Stimulated activated CD8-positive, alpha-beta memory T cell treated with anti-CD3 and anti-CD28 coated beads, Interleukin-7, amount 100 ng/mL, for 48 hours (primary cell): ENCODE measurements at places on chromosomes 7 and 10.

- no peak for DNase-seq
Measured at GRCh38 chr10:101292194-101293006, 61.6 kb upstream of the BTRC start.

- no peak for DNase-seq
Measured at GRCh38 chr7:16399916-16400892, 21.1 kb downstream of the CRPPA start.

GRCh38 chr10:73494877-73495225 is 973 bp downstream of the PPP3CB start:
- no peak for DNase-seq

- DNase-seq = no peak
Measured at GRCh38 chr10:18136073-18136791, 4.0 kb upstream of the CACNB2 start.

DNA sequence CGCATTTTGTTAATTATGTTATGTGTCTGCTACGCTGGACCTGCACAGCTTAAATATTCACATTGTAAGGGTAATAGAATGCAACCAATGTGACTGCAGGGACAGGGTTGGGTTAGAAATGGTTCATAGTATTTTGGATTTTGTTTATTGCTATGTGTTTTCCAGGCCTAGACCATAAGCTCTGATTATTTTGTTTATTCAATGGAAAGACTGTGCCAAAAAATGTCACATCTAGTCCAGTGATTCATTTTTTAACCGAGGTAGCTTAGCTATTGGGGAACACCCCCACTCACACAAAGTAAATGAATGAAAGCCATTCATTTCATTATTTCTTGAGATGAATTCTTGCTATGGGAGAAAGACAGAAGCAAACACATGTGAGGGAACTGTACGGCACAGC is 516.5 kb upstream of the ANKRD30A start:
- DNase-seq = no peak
